K562 (cell line): ENCODE measurements at places on chromosomes 1 and 21. TPM values are rescaled to one million over a fixed set of nuclear protein-coding genes. Genes with fewer than 3 reads are reported as not detected.

GRCh38 chr1:62180639-62181038, 14.0 kb upstream of the L1TD1 start:
- H3K27ac ChIP-seq, result no peak overlapping the region
- H3K4me1 ChIP-seq, result no peaks in the 10 kb centered on the region

DNA sequence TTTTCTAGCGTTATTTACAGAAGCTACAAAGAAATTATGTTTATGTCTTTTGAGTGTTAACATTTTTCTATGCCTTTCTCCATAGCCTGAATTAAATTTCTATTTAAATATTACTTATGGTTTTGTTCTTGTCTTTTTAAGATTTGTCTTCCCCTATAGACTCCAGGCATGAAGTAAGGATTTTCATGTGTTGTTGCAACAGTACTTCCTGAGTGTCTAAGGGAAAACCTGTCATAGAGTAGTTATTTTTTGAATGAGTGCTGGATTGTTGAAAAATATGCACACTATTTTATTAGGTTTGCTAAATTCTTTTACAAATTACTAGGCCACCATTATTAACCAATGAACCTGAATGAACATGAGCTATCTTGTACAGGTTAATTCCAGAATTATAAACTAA, 27.1 kb downstream of the SAMSN1 start:
- DNase-seq, result no peak
- no peak overlapping the region for H3K27ac ChIP-seq

DNA sequence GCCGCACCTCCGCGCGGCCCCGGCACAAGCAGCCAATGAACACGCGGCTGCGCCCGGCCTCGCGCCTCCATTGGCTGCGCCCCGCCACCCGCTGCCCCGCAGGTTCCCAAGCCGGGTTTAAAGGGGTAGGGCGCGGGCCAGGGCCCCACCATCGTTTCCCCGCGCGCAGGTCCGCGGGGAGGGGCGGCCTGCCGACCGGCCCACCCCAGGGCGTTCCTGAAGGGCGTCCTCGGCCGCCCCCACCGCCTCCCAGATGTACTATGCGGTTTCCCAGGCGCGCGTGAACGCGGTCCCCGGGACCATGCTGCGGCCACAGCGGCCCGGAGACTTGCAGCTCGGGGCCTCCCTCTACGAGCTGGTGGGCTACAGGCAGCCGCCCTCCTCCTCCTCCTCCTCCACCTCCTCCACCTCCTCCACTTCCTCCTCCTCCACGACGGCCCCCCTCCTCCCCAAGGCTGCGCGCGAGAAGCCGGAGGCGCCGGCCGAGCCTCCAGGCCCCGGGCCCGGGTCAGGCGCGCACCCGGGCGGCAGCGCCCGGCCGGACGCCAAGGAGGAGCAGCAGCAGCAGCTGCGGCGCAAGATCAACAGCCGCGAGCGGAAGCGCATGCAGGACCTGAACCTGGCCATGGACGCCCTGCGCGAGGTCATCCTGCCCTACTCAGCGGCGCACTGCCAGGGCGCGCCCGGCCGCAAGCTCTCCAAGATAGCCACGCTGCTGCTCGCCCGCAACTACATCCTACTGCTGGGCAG, at the start of gene OLIG1:
Gene OLIG1 (plus strand): TSS at position 148 of the 750 bp plus-strand sequence. CDS start 106 bp downstream, at position 254.
- H3K27me3 ChIP-seq, result peaks cover 40% of the 10 kb centered on the region
- no peak for DNase-seq
- peaks cover 22% of the 10 kb centered on the region; the same call in 1 of the 2 replicates for H3K4me1 ChIP-seq
- no peak within 1 kb of the TSS for H3K4me3 ChIP-seq
- H3K36me3 ChIP-seq, result no peaks in the 10 kb centered on the region

DNA sequence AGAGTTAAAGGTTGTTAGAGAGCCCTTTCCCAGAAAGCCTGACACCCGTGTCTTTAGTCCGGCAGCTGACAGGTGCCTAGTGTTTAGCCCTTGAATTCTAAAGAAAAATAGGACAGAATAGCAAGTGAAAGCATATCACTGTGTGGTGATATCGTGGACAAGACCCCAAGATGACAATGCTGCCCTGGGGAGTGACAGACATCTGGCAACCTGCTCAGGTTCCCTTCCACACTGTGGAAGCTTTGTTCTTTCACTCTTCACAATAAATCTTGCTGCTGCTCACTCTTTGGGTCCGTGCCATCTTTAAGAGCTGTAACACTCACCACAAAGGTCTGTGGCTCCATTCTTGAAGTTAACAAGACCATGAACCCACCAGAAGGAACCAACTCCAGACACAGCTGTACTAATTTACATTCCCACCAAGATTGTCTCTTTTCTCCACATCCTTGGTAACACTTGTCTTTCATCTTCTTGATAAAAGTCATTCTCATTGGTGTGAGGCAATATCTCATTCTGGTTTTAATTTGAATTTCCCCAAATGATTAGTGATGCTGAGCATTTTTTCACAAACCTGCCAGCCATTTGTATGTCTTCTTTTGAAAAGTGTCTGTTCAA, 107.6 kb upstream of the SGIP1 start:
- H3K4me3 ChIP-seq, result no peak overlapping the region
- no peak for DNase-seq
- no peaks in the 10 kb centered on the region for H3K27me3 ChIP-seq
- H3K4me1 ChIP-seq, result no peaks in the 10 kb centered on the region

DNA sequence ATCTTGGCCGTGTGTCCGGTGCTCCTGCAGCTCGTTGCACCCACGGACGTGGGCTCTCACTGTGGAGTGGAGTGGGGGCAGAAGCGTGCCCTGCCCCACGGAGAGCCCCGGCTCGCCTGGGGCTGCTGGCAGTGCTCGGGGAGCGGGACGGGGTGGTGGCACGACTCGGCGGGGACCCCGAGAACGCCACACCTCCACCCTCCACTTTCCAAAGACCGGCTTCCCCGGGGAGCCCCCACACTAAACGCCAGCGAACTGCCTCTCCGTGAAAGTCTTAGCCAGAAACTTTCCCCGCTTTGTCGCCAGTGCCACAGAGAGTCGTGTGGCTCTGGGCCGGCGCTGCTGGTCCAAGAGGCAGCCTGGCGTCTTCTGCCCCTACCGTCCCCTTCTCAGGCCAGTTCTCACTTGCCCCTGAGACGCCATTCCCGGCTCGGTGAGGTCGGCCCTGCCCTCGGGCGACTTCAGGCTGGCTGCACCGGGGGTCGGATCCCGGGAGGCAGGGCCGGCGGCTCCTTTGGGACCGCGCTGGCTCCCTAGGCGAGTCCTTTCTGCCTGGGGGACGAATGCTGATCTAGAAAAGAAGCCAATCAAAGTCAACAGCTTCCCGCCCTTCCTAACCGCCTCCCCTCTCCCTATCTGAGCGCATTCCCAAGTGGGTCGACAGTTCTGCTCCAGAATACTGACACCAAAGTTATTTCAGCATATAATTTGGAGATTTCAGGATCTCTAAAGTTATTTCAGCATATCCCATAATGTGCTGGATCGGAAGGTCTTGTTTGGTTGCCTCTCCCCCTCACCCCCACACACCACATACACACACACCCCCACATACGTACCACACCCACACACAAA, 2.6 kb upstream of the SAMD13 start:
- H3K36me3 ChIP-seq, result no peaks in the 10 kb centered on the region
- DNase-seq, result peak; percentile 36
- H3K4me3 ChIP-seq, result peak overlapping the region; percentile 69
- H3K27ac ChIP-seq, result peak overlapping the region; percentile 83
- peaks cover 31% of the 10 kb centered on the region for H3K4me1 ChIP-seq

DNA sequence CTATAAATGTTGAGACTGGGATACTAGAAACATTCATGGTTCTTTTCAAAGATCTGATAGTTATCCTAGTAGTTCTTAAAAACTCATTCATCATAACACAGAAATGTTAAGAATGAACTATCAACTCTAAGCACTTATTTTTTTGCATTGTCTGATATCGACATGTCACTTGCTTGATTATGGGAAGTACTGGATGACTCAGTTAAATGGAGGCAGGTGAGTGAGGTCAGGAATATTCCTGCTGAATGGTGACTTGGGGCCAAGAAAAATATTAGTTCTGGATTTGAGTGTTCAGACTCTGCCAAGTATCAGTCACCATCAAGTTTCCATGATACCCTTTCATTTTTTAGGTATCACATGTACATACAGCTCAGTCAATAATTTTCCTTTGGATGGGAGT, 63.6 kb downstream of the NEK7 start:
- H3K36me3 ChIP-seq, result no peaks in the 10 kb centered on the region
- no peak overlapping the region for H3K4me3 ChIP-seq
- no peaks in the 10 kb centered on the region for H3K27me3 ChIP-seq

- DNase-seq, result no peak
- H3K36me3 ChIP-seq, result no peaks in the 10 kb centered on the region
- H3K27me3 ChIP-seq, result no peaks in the 10 kb centered on the region
- H3K4me3 ChIP-seq, result no peak overlapping the region
These were observed 147.6 kb upstream of the DEPDC1 start for GRCh38 chr1:68644504-68644903.

DNA sequence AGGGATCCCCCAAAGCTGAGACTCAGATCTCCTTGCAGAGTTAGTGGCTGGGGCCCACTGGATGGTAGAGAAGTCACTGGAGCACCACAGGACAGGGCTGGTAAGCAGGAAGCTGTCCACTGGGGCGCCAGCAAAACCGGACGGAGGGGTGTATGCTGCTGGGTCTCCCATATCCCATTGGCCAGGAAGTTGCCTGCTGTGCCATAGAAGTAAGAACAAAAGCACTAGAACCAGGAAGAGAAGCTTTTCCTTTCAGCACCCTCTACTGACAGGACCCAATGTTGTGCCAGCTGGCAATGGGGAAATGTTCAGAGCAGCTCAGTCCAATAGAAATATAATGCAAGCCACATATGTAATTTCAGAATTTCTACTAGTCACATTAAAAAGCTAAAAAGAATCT, 146.6 kb downstream of the SPATA46 start:
- H3K4me3 ChIP-seq, result no peak overlapping the region
- no peak for DNase-seq
- no peaks in the 10 kb centered on the region for H3K4me1 ChIP-seq
- H3K36me3 ChIP-seq, result no peaks in the 10 kb centered on the region
- H3K27ac ChIP-seq, result no peak overlapping the region

DNA sequence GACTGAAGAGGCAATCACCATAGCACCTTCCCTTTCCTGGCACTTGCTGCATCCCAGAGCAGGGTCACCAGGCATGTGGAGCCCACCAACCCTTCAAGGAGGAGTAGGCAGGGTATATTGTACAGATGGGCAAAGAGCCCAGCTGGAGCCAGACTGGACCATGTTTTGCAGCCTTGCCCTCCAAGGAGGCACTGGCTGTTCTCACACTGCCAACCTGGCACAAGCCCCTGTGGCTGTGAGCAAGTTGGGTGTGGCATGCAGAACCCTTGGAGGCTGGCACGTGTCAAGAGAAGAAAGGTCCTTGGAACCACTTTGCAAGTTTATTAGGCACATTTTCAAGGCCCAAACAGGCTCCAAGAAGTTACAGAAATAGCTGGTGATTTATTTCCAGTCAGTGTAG, 146.4 kb downstream of the FOXD2 start:
- H3K27me3 ChIP-seq, result peaks cover 50% of the 10 kb centered on the region
- DNase-seq, result no peak
- no peaks in the 10 kb centered on the region for H3K4me1 ChIP-seq
- no peak overlapping the region for H3K27ac ChIP-seq

DNA sequence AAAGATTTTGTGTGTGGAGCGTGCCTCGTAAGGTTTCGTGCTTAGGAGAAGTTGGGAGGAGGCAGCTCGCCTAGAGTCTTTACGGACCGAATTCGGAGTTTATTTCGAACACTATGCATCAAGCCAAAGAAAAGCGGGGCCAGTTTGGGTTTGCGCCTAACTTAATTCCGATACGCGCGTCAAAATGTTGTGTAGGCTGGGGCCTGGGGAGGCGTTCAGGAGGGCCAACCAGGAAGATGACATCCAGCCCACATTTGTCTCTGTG, 6.4 kb downstream of the FOXD2 start:
- H3K27ac ChIP-seq, result no peak overlapping the region
- H3K27me3 ChIP-seq, result peaks cover 71% of the 10 kb centered on the region; the same call in 2 of the 3 replicates

GRCh38 chr1:177230228-177231016, 59.7 kb downstream of the BRINP2 start:
- no peak for DNase-seq
- H3K4me1 ChIP-seq, result no peaks in the 10 kb centered on the region
- no peaks in the 10 kb centered on the region for H3K27me3 ChIP-seq
- H3K36me3 ChIP-seq, result no peaks in the 10 kb centered on the region
- H3K27ac ChIP-seq, result no peak overlapping the region

- no peak overlapping the region for H3K27ac ChIP-seq
- no peak for DNase-seq
- peaks cover 6% of the 10 kb centered on the region; the same call in 1 of the 2 replicates for H3K4me1 ChIP-seq
- no peaks in the 10 kb centered on the region for H3K27me3 ChIP-seq
These were observed 13.8 kb upstream of the SFN start for GRCh38 chr1:26848941-26849774.

DNA sequence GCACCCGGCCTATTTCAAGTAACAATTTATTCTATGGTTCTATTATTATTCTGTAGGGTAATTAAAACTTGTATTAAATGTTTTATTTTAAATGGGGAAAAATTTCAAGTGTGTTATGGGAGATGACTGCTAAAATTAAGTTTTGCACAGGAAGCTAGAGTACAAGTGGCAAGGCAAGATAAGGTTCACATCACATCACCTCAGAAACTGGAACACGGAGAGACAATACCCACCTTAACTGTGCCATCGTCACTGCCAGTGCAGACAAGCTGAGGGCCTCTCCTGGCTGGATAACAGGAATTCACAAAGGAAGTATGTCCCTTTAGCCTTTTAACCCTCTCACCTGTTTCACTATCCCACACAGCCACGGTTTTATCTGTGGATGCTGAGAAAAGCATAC, 7.6 kb downstream of the SNRNP40 start:
- H3K4me1 ChIP-seq, result no peaks in the 10 kb centered on the region
- H3K27me3 ChIP-seq, result no peaks in the 10 kb centered on the region
- H3K4me3 ChIP-seq, result no peak overlapping the region
- H3K27ac ChIP-seq, result no peak overlapping the region
- H3K36me3 ChIP-seq, result peaks cover 92% of the 10 kb centered on the region
- DNase-seq, result no peak

DNA sequence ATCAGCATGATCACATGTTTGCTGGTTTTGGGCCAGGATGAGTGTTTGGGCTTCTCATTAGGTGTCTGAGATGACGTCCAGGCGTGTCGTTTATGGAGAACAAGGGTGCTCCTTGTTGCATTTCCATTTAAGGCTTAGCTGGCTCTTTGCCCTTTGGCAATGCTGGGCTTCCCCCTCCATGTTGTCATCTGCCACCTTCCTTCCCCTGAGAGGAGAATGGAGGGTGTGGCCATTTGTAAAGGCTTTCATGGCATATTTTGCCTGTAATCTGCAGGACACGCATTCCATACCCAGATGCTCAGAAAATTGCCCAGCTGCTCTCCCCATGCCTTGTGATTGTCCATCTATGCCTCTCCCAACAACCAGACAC, 27.7 kb downstream of the PKP1 start:
- H3K4me1 ChIP-seq, result peaks cover 6% of the 10 kb centered on the region
- no peaks in the 10 kb centered on the region for H3K36me3 ChIP-seq
- H3K4me3 ChIP-seq, result no peak overlapping the region
- H3K27me3 ChIP-seq, result peaks cover 89% of the 10 kb centered on the region
- no peak for DNase-seq

Gene KIF26B
- 0.02 and 0.07 TPM in 2 replicates for total RNA-seq

Gene C1orf21
- total RNA-seq, result 0.07 and 0.25 TPM in 2 replicates

Gene TRIM67
- 0.36 and 0.60 TPM in 2 replicates for total RNA-seq

Gene ADGRL4
- total RNA-seq, result 0.11 TPM in 1 of 2 replicates, not detected in the other
